ENCODE measurements at places on chromosomes 2 and 18.
A peak's percentile ranks its signal among the peaks of the same experiment; 100 is the strongest.

DNA sequence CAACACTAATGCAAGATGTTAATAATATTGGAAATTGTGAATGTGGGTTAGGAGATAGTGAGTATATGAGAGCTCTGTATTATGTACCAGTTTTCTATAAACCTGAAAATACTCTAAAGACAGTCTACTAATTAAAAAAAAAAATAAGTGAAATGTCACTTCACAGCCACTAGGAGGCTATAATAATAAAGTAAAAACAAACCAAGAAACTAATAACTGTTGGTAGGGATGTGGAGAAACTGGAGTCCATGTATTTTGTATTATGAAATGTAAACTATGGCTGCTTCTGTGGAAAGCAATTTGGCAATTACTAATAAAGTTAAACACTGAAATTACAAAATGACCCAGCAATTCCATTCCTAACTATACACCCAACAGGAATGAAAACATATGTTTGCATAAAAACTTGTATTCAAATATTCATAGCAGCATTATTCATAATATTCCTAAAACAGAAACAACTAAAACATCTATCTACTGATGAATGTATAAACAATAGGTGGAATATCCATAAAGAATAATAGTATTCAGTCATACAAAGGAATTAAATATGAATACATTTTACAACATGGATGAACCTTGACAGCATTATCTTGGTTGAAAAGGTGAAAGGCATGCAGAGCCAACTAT is 36.2 kb downstream of the CCDC178 start:
- peak; percentile 4 for DNase-seq

DNA sequence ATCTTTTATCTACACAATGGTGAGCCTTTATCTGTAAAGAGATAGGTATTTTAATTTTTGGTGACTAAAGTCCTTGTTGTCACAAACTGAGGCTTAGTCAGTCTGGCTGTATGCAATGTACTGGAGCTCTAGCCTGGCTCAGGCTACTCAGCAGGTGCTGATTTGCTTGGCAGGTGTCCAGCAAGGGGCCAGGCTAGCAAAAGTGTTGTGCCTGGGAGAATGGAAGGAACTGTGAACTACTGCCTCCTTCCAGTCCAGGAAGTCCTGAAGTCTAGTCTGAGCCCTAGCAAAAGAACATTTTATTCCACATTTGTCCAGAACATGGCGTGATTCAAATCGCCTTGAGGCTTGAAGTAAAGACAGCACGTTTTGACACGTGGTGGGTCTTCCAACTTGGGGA is 260.5 kb downstream of the CCDC85A start:
- no peak for DNase-seq

- DNase-seq, result no peak
These were observed 27.4 kb upstream of the CNNM3 start for GRCh38 chr2:96788442-96789244.

GRCh38 chr2:25378731-25379490 is 37.2 kb upstream of the DNMT3A start:
- no peak for DNase-seq

- DNase-seq, result no peak
These were observed 767.0 kb upstream of the RAB6C start for GRCh38 chr2:129212299-129212958.

GRCh38 chr2:10834068-10834655 is 21.6 kb upstream of the PDIA6 start:
- no peak for DNase-seq

DNA sequence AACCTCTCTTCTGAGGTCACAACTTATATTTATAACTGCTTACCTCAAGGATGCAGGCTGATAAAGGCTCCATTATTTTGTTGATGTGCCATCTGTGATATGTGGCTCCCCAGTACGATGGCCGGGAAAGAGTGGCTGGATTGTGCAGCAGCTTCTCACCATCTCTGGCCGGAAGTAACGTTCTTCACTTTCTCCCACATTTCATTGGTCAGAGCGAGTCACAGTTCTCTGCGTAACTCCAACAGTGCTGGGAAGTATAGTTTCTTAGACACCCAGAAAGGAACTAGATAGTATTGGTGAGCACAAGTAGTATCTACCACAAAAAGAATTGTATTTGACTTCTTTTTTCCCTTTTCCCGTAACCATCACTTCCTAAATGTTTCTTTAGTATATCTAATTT is 28.7 kb downstream of the ZSWIM2 start:
- no peak for DNase-seq

GRCh38 chr2:28684142-28684858 is 67.3 kb upstream of the PPP1CB start:
- no peak for DNase-seq

DNA sequence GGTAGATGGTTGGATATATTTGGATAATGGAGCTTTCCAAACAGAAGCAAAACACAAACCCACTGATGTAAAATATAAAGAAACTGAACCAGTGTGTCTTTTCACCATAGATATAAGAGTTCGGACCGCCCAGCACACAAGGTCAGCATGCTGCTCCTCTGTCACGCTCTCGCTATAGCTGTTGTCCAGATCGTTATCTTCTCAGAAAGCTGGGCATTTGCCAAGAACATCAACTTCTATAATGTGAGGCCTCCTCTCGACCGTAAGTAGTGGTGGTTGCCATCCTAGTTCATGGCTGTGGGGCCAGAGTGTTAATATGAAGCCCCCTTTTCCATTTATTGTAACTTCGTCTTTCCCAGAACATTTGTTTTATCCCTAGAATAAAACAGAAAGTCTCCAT is 125.2 kb upstream of the LYPD6 start:
- DNase-seq, result no peak

DNA sequence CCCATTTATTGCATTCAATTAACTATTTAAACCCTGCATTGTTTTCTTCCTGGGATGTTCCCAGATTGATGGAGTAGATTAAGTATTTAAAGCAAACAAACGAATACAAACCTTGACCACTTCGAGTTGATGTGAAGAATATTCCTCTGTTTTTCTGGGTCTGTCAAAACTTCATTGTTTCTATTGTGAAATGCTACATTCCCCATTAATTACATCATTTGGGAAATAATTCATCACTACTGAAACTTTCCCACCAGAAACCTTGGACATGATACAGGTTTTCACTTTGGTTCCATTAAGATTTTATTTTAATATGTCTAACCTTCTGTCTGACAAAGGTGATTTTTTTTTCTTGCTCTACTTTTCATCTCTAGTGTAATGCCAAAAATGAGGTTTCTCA is 365.1 kb upstream of the ETAA1 start:
- DNase-seq, result no peak
